Activated naive CD8-positive, alpha-beta T cell treated with anti-CD3 and anti-CD28 coated beads for 36 hours (primary cell): ENCODE measurements at places on chromosomes 13 and 19. TPM values are rescaled to one million over a fixed set of nuclear protein-coding genes. Genes with fewer than 3 reads are reported as not detected.

The AMER2 gene
- not detected for total RNA-seq

The FFAR3 gene
- total RNA-seq, result 1.2 TPM

The NBEA gene
- 0.42 TPM for total RNA-seq

The C19orf85 gene
- total RNA-seq, result not detected
